ENCODE measurements at places on chromosomes 11 and 22. TPM values are rescaled to one million over a fixed set of nuclear protein-coding genes. Genes with fewer than 3 reads are reported as not detected.

The FOSL1 gene
- 0.17 TPM for polyA plus RNA-seq

The DEFB131B gene
- polyA plus RNA-seq = not detected

The MIAT gene
- polyA plus RNA-seq = not detected

The ZP1 gene
- not detected for polyA plus RNA-seq

The RFPL1 gene
- polyA plus RNA-seq = not detected

The USP47 gene
- 72.4 TPM for polyA plus RNA-seq

Data from immature natural killer cell (primary cell).